HT1080 (cell line): ENCODE measurements at places on chromosomes 7 and 10.
A peak's percentile ranks its signal among the peaks of the same experiment; 100 is the strongest.

DNA sequence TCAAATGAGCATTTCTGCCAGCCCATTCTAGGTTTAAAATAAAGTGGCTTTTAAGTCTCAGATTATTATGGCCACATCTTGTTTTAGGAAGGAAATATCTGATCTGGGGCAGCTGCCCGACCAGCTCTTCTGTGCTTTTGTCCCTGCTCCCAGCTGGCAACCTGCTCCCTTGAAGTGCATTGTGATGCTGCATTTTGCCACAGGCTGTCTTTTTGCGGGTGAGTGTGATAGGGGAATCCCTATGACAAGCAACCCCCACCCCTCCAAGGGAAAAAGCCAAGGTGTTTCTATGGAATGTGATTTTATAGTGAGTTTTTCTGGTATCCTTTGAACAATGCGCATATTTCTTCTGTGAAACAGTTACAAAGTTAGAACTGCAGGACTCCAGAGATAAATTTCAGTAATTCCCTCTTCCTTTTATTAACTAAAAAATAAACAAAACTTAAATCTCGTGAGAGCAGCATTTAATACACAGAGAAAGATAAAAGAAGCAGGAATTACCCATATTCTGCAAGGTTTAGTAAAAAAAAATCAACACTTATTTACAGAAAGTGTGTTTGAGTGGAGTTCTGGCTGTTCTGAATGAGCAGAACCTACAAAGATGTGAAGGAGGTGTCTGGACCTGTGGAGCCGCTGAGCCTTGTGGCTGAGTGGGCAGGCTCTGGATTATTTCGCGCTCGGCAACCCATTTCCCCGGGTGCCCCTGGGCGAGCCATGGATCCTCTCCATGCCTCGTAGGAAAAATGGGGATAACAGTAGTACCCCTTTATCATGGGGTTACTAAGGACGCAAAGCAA, 10.1 kb upstream of the HPS1 start:
- no peak for DNase-seq

DNA sequence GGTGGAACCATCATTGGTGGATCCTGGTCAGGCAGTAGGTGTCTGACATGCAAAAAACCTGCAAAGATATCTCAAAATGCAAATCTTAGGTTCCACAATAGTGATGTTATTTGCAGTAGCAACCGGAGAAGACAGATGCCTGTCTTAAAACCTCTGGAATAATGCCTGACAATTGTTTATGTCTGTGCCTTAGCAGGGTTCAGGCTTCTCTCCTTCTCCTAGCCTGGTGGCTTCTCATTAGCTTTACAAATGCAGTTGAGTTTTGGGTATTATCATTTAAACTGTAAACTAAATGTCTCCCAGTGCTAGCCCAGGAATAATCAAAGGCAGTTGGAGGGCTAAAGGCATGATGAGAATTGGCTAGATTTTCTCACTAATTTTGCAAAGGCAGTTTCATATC, 146.3 kb upstream of the NRG3 start:
- no peak for DNase-seq

DNA sequence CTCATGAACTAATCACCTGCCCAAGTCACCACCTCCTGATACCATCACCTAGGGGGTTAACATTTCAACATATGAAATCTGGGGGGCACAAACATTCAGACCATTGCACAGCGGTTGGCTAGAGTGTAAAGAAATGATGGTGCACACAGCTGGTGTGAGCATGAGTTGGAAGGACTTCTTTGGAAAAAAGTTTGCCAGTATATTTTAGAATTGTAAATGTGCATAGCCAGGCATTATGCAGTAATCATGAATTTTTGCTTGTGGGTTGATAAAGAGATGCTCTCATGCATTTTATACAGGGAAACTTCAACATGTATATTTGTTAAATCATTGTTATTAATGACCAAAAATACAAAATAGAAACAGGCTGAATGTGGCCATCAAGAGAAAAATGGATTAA, 100.0 kb downstream of the VWC2 start:
- DNase-seq: no peak

DNA sequence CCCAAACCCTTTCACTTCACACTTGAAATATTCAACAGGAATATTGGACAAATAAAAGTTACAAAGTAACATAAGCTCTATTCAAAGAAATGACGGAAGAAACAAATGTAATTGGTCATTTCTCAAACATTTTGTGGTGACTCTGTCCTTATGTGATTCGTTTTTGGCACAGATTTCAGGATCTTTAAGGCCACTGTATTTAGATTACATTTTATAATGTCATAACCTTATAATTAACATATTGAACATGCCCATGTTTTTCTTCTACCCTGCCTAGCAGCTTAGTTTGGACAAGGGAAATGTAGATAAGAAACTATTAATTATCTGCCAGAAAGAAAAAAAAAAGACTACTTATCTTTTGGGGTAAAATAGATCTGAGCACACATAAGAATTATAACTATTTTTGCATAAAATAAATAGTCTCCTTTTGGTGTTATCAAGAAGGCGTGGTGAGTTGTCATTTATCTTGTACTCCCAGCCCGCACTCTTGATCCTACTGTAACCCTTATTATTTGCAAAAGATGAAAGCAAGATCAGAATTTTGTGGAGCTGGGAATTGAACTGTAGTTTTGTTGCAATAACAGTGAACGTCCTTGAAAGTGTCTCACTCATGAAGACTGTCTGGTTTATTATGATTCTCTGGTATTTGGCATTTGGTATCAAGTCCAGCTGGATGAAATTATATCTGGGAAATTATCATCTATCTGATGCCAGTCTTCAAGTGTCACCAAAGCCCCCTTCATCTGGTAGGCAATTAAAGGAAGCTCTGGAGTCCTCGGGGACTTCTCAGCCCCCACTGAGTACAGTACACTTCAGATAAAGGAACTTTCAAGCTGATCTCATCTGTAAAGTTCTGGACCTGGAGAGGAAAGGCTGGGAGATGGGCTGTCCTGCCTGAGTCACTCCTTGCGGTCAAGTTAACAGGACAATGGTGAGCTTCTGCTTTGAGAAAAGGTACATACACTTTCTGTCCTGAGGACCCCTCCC, 175.7 kb upstream of the INHBA start:
- peak; percentile 60 for DNase-seq

DNA sequence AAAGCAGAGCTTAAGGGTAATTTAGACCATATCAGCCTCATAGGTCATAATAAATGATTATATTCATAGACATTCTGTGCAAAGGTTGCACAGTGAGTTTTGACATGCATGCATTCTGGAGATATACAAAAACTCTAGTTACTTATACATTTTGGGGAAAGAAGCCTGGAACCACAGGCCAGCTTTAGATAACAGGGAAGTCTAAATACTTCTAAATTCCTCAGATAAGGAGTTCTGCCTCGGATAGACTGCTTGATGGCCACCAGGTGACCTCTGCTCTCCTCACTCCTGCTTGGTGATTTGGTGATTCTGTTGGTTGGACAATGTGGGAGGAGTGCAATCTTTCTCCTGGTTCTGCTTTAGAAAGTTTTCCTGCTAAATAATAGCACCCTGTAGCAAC, 77.9 kb downstream of the SGMS1 start:
- DNase-seq: no peak

GRCh38 chr10:22724773-22725172, 10.4 kb upstream of the PIP4K2A start:
- DNase-seq: no peak

GRCh38 chr7:101862280-101863220, 45.1 kb downstream of the CUX1 start:
- no peak for DNase-seq

DNA sequence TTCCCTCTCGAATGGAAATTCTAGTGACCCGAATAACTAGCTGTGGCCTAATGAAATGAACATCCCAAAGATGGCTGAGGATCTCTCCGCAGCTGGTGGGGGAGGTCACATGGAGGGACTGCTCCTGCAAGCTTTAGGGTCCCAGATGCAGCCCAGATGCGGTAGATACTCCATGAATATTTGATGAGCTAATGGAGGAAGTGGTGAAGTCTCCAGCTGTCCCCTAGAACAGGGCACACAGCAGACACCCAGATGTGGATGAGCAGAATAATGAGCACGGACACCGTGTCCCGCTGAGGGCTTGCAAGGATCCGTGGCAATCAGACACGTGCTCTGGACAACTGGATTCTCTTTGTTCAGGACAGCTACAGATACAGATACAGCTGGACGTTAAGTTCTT, 59.2 kb downstream of the DENND2A start:
- no peak for DNase-seq

- no peak for DNase-seq
Observed at GRCh38 chr7:128737441-128737840, 1.7 kb upstream of the CALU start.

GRCh38 chr7:44797329-44798258, 1.1 kb downstream of the PPIA start:
- DNase-seq: peak; percentile 88

GRCh38 chr10:77261146-77261545, 376.5 kb downstream of the KCNMA1 start:
- no peak for DNase-seq

- DNase-seq: no peak
Observed at GRCh38 chr7:31107106-31108090, 55.3 kb downstream of the ADCYAP1R1 start.

DNA sequence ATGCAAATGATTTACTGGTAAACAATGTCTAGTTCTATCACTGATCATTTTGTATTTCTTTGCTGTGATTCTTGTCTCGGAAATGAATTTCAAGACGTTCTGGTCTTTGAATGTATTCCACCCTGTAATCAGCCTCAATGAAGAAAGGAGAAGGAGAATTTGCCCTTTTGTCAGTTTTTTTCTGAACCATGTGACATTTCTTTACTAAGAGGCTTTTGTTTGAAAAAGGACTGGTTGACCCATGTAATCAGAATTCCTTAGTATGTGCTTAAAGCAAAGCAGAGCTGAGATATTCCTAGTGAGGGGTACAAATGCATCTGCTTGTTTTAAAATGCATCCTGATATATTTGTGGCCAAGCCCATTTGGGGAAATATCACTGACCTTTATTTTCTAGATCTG, 581.6 kb downstream of the ETV1 start:
- no peak for DNase-seq

DNA sequence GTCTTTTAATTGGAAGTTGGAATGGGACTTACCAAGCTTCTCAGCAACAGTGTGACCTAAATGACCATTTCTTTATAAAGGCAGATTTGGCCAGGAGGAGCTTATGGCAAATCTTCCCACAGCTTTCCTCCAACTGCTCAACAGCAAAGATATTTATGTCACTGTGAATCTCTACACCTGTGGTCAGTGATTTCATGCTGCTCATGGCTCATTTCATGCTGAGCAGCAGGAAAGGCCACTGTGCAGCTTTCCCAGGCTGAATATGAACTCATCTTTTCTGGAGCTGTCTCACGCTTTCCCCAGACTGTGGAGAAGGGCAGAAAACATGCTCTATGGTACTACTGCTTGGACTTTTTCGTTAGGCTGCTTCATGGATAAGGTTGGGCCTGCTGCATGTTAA, 29.8 kb downstream of the CALCR start:
- peak; percentile 26 for DNase-seq

- no peak for DNase-seq
Observed at GRCh38 chr7:14773729-14774271, 128.8 kb downstream of the DGKB start.

DNA sequence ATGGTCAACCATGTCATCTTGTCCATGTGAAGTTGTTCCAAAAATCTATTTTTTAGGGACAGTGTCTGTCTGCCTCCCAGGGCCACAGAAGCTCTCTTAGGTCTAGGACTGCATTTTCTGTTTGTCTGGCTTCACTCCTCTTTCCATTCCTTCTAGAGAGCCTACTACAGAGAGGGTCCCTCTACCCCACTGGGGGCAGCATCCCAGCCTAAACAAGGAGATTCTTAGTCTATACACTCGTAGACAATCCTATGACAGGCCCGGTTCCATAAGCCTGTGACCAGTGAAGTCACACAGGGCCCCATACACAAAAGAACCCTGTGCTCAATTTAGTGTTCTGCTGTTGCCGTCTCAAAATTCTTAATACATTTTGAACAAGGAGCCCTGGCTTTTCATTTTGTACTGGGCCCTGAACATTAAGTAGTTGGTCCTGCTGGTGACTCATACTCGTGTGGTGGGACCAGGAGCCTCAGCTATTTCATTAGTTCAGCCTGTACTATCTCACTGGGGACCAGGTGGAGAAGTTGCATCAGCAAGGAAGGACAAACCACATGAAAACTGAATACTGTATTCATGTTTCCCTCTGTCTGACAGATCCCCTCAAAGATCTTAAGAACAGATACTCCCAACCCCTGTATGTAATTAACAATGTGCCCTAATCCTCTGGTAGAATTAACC, 23.5 kb upstream of the FAM180A start:
- DNase-seq: peak; percentile 68

DNA sequence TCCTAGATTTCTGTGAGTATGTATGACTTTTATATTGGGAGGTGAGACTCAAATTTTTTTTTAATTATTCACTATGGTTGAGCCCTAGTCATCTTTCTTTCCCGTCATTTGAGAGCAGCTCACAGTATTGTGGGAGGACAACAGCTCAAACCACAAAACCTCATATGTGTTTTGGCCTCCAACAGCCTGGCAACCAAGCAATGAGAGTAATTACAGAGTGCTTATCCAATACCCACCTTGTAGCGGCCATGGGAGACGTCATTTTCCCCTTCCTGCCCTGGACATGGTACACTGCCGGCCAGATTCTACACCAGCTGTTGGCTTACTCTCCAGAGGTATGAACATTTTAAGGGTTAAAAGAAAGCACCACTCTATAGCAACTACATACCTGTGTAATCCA, 49.1 kb downstream of the DOCK4 start:
- DNase-seq: peak; percentile 98

GRCh38 chr10:63591600-63592379, 70.6 kb downstream of the REEP3 start:
- no peak for DNase-seq
